Smooth muscle cell of the brain vasculature (primary cell): ENCODE measurements at places on chromosomes 1 and 21.
A peak's percentile ranks its signal among the peaks of the same experiment; 100 is the strongest.

DNA sequence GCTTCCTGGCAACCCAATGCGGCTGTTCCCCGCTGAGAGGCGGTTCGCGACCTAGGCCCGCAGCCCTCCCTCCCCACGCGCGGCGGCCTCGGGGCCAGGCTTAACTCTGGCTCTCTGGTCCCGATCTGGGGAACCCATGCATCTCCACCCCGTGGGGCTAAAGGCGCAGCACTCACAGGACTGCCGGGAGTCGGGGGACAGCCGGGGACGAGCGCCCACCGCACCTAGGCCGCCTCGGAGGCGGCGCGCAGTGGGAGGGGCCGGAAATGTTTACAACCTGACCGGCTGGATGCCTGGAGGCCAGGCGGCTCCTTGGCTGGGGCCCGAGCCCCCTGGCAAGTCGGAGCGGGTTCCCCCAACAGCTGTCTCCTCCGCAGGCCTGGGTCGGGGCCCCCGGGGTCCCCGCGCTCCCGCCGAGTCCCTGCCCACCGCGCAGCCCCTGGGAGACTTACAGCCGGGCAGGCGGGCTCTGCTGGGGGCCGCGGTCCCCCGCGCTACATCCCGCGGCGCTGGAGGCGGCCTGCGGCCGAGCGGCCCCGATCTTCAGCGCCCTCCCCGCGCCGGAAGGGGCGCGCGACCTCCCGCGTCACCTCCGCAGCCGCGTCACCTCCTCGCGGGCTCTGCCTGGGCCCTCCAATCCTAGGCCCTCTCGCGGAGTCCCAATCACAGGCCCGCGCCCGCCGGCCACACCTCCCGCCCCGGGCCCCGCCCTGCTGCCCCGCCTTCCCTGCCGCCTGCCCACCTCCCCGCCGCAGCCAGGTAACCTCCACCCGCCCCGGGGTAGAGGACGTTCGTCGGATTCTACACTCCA, at the start of gene ADIPOR1:
Gene ADIPOR1 (minus strand): TSS at position 580 of the 811 bp plus-strand sequence. CDS start 7,242 bp downstream, outside the sequence.
- DNase-seq: peak; percentile 41

DNA sequence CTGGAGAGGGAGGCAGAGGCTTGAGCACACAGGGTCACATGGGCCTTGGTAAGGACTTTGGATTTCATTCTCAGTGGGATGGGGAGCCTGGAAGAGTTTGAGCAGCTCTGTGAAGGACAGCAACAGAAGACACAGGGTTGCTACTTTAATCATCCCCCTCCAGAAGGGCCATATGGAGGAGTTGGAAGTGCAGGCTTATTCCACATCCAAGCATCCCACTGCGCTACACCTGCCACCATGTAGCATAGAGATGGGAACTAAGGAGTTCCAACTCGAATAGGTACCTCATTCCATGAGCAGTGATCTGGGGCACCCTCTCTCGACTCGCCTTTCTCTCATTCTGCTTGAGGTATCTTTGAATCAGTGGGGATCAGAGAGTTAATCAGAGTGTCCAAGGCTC, 54.0 kb upstream of the CTTNBP2NL start:
- DNase-seq: no peak

DNA sequence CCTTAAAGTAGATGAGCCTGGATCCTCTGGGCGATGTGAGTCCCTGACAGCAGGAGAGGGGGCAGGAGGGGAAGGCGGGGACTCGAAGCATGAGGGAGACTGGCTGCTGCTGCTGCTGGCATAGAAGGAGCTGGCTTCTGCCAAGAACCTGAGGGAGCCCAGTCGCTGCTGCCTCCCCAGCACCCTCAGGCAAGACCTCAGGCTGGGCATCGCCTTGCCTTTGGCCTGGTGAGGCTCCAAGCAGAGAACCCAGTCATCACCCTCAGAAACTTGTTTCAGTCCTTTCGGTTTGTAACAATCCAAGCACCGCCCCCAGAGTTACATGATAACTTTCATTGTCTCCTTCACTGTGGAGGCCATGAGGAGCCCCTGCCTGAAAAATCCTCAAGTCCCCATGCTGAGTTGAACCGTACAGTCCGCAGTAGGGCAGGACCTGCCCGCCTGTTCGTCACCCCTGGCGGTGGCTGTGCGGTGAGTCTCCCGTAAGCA, 38.8 kb downstream of the POFUT2 start:
- DNase-seq: no peak

DNA sequence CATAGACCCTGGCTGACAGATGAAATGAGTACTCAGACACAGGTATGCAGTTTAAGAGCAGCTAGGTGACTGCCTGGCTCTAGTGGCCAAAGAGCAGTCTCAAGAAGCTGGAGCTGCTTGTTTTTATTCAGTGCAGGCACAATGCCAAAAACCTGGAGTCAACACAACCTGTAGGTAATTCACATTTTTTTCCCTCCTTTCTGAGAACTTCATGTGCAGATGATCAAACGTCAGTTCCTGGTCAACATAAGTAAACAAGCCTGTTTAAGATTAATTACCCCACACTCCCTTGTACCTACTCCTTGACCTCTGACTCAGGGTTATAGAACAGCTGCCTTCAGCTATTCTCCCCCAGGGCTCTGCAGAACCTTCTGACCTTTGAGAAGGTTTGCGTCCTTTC, 17.3 kb upstream of the ACADM start:
- no peak for DNase-seq

DNA sequence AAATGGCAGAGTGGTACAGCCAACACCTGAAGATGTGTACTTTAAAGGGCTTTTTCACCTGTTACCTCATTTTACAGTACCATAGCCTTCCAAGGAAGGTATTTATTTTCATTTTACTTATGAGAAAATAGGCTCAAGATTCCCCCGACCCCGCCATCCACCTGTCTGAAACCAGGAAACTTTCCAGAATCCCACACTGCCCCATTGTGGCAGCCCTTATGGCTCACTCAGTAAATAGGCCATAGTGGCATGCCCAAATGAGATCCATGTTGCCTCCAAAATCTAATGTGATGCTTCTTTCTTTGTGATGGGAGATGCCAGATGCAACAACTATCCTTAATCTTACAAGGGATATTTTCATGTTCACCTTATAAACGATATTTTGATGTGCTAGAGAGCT, 97.8 kb downstream of the EBNA1BP2 start:
- DNase-seq: no peak
